ENCODE measurements at places on chromosomes 5 and 9. TPM values are rescaled to one million over a fixed set of nuclear protein-coding genes. Genes with fewer than 3 reads are reported as not detected.

DNA sequence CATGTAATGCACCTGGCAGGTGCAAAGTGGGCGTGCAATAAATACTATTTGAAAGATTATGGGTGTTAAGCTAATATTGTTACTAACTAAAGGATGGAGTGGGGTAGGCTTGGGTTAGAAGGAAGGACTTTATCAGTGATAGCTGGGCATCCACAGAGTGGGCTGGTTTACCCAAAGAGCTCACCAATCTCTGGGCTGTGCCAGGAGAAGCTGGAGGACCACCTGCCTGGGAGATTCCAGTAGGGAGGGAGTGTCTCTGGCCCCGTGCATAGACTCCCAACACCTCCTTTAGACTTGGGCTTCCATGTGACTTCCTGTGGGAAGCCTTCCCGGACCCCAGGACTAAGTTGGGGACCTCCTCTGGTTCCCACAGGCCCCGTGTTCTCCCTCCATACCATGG is 5.6 kb upstream of the URM1 start:
- DNase-seq: no peak

Gene NR5A1
- polyA plus RNA-seq: 0.34 TPM

Gene SLC23A1
- polyA plus RNA-seq: 15.0 TPM

DNA sequence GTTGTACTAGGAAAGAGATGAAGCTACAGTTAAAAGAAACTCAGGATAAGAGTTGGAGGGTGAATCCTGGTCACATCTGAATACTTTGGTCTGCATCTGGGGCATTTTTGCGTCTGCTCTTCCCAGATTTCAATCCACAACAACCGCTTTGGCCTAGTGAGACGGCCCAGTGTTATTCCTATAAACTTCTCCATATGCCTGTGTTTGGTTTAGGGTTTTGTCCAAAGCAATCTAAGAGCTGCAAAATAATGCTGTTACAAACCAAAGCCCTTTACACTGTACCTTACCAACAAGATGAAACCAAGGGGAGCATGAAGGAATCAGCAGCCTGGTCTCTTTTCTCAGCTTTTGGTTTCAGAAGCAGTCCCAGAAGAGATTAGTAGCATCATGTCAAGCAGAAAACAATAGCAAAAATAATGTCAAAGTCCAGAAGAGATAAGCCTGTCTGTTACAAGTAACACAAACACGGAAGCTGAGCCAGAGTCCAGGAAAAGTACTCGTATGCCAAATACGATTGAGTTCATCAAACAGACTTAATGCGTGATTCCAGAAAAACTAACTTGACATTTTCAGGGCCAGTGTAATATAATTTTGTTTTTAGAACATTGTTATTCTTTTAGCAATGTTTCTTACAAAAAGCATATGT is 379.9 kb upstream of the ACO1 start:
- DNase-seq: no peak
